ENCODE measurements at places on chromosomes 16 and 17. TPM values are rescaled to one million over a fixed set of nuclear protein-coding genes. Genes with fewer than 3 reads are reported as not detected.

DNA sequence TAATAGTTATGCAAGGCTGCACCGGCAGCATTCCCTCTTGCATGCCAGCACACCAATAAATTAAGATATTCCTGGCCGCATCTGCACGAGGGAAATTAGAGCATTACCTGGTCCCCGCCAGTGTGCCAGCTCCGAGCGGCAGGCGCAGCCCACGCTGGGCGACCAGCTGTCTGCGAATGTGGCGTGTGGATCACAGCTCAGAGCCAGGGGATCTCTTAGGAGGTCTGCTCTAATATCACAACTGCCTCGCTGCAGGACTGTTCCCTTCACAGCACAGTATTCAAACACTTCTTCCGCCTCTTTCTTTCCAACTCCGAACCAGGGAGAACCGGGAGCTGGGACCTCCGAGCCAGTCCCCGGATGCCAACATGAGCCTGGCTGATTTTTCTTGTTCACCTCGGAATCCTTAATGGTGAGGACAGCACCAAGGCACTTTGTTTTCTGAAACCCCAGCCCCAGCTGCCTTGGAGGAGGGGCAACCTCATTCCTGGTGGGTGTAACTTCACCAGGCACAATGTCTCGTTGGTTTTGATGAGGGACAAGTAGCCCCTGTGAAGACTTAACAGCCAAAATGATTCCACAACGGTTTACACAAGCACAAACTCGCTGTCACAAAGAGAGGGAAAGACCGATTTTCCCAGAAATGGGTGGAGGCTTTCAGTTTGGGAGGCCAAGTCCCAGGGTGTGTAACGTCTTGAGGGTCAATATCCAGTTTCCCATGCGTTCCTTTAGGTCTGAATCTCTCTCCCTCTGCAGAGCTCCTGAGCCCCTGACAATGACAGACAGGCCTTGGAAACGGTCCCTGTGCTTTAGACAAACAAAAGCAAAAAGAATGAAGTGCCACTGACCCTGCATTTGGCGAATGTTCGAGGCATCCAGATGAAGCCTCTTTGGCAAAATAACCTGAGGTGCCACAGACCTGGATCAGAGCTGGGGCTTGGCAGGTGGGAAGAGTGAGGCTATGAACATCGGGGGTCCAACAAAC is 213.2 kb downstream of the C16orf78 start:
- DNase-seq = no peak

- no peak for DNase-seq
These were observed 90.1 kb downstream of the DNAH17 start for GRCh38 chr17:78486946-78487680.

DNA sequence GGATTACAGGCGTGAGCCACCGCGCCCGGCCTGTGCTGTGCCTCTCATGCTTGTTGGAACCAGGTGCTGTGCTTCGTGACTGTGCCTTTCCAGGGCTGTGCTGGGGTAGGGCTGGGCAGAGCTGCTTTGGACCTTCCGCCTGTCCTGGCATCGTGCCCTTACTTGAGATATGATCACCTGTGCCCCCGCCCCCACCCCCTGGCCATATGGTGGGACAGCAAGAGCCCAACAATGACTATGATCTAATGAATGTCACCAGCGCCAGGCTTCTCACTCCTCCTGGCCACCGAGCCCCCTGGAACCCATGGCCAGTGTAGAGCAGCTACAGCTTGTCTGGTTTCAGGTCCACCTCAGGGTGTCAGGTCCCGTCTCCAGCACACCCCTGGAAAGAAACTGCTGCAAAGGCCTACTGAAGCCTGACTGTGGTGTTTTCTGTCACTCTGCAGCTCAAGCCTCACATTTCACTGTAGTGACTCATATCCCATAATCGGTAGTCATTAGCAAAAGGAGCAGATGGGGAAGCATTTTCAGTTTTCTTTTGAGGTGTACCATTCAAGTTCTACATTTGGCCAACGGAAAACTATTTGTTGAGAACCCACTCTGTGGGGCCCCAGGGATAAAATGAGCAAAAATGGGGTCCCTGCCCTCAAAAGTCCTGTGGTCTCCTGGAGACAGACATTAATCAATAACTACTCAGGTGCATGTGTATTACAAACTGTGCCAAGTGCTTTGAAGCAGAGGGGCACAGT is 22.1 kb downstream of the FCSK start:
- DNase-seq = no peak

DNA sequence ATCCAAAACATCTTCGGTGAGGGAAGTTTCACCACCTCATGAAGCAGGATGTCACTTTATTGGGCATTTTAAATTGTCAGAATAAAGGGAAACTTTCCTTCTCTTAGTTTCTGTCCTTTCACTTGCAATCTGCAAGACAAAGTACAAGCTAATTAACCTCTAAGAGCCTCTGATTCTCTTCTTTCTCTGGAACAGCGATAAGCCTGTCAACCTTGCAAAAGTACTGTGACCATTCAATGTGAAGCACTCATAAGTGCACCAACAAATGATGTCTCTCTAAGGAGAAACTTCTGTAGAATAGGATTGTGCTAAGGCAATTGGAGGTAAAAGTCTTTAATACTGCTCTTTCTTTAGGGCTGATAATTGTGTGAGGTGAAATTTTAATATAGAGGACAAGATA is 1622.3 kb downstream of the CDH8 start:
- no peak for DNase-seq

DNA sequence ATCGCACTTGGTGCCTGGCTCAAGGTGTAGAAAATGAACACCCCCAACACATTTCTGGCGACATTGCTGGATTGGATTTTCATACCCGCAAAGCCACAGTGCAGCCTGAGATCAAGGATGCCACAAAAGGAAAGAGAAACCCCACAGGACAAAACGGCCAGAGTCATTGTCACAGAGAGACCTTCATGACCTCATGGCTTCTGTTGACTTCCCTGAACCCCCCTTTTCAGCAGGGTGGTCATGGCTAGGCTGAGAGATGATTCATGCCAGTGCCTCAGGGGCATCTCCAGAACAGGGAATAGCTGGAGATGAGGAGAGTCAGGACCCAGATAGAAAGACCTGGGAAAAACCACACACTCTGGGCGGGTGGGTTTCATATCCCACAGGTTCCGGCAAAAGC is 122.0 kb downstream of the C16orf95 start:
- DNase-seq = no peak

Gene PRCD
- polyA plus RNA-seq = 2.7 TPM

DNA sequence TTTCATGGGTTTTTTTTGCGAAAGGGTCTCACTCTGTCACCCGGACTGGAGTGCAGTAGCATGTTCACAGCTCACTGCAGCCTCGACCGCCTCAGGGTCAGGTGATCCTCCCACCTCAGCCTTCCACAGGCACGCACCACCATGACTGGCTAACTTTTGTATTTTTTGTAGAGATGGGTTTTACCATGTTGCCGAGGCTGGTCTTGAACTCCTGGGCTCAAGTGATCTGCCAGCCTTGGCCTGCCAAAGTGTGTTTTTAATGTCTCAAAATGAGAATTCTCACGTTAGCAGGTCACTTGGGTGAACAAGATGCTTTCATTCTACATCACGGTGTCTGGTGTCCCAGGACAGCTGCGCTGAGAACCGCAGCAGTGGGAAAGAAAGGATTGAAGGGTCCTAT is 3.2 kb downstream of the FBXO31 start:
- no peak for DNase-seq

DNA sequence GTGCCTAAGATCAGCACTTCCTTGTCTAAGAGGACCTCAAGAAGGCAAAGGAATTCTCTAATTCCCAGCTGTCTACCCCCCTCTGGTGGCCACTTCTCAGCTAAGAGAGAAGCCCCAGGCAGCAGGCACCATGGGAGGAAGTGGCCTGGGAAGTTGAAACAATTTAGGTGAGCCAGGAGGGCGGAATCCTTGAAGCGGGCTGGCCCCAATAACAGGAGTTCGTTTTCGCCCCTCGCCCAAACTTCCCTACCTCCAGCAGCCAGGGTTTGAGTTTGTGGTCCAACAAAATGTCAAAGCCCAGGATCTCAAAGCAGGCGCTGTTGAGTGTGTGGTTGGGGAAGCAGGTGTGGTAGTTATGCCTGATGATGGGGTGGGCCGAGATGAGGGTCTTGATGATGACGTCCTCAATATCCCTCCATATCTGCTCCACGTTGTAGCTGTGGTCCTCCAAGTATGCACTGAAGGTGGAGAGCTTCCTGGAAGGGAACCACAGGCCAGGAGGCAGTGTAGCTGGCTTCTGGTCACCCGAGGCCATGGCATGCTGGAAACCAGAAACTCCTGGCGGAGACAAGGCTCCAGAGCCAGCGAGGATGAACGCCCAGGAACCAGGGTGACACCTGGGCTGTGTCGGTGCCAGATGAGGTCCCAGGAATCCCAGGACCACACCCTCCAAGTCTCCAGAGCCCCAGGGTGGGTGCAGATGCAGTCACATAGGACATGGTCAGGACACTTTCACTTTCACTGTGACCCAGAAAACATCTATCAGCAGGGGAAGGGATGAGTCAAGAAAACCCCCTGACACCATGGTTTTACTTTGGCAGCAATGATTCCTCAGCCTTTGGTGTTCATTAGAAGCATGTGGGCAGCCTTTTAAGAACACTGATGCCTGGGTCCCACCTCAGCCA is 25.6 kb downstream of the TTLL6 start:
- DNase-seq = peak; percentile 86

- peak; percentile 4 for DNase-seq
These were observed at the start of gene CRHR1 for GRCh38 chr17:45784293-45784740. TSS of gene CRHR1 (plus strand) at chr17:45784320. CDS start at chr17:45784545, 225 bp downstream.
